ENCODE measurements at places on chromosomes 1 and 21. TPM values are rescaled to one million over a fixed set of nuclear protein-coding genes. Genes with fewer than 3 reads are reported as not detected.

DNA sequence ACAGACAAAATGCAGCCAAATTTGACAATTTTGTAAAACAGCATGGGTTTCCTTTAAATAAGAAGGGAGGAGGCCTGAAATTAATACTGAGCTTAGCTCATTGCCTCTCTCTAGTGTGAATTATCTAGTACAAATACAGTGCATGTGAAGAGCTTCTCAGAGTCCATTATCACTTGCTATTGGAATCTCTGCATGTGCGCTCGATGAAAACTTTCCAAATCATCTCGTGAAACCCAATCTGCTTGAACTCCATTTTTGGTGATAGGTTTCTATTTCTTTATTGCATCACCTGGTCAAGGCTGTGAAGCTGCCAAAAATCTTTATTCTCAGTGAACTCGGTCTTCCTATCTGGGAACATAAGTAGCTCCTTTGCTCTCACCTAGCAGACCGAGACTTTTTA is 49.5 kb upstream of the LYPLAL1 start:
- H3K4me1 ChIP-seq, result no peaks in the 10 kb centered on the region
- H3K36me3 ChIP-seq, result no peaks in the 10 kb centered on the region
- H3K4me3 ChIP-seq, result no peak overlapping the region
- no peak overlapping the region for H3K27ac ChIP-seq
- H3K27me3 ChIP-seq, result no peaks in the 10 kb centered on the region

DNA sequence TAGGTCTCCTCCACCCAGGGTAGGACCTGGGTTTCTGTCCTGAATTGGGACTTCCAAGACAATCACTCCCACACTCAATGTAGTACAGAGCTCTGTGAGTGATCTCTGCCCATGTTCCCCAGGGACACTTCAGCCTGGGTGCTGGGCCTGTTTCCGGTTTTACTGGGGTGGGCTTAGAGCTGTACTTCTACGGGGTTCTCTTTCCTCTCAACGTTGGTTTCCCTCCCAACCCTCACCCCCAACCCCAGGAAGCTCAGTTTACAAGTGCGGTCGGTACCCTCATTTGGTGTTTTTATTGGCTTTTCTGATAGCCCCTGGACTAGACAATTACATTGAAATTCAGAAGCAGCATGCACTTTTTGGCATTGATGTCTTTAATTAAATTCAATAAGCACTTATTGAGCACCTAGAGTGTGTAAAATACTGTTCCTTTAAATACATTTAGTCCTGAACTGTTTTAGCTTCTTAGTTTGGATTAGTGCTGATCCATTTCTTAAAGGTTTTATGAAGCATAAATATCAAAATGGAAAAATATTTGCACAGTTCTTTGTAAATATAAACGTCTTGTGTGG is 542 bp upstream of the XPR1 start:
- peaks cover 3% of the 10 kb centered on the region for H3K4me1 ChIP-seq
- DNase-seq, result no peak
- H3K4me3 ChIP-seq, result no peak overlapping the region
- H3K27ac ChIP-seq, result peak overlapping the region; percentile 92
- no peaks in the 10 kb centered on the region for H3K27me3 ChIP-seq
- no peaks in the 10 kb centered on the region for H3K36me3 ChIP-seq

DNA sequence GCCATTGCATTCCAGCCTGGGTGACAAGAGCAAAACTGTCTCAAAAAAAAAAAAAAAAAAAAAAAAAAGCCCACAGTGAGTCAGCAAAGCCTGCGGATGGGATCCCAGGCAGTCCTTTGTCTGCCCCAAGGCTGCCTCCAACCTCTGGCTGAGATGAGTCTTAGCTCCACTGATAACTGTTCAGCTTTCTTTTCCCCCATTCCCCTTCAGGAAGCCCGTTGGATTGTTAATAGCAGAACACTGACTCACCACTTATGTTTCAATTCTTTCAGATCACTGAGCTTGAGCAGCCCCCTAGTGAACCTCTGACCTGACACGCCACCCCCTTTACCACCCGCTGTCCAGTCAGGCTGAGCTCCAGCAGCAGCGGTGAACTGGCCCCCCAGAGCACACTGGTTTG is 57.5 kb downstream of the ERG start:
- H3K4me1 ChIP-seq, result peaks cover 11% of the 10 kb centered on the region
- no peak overlapping the region for H3K27ac ChIP-seq
- no peak overlapping the region for H3K4me3 ChIP-seq
- DNase-seq, result no peak
- no peaks in the 10 kb centered on the region for H3K36me3 ChIP-seq

DCST1 gene
- not detected for total RNA-seq
